ENCODE measurements at places on chromosomes 2 and 18.

DNA sequence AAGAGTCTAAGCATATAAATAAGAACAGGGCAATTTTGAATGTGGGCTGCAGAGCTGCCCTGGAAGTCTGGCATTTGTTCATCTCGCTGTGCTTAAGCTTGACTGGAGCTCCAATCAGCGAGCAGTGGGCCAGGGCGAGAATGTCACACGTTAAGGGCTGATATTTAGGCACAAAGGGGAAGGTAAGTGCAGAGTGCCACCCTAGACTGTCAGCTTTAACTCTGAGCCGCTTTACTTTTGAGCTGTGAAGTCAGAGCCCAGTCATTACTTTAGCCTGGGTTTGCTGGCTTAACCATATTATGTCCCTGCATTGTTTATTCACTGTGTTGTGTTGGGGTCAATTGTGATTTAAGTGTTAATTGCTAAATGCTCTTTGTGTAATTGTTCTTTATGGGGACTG lies 236.1 kb upstream of the SIX3 start:
- no peak for DNase-seq

- DNase-seq, result no peak
These were observed 323.0 kb downstream of the FBXO15 start for GRCh38 chr18:73824671-73825070.

DNA sequence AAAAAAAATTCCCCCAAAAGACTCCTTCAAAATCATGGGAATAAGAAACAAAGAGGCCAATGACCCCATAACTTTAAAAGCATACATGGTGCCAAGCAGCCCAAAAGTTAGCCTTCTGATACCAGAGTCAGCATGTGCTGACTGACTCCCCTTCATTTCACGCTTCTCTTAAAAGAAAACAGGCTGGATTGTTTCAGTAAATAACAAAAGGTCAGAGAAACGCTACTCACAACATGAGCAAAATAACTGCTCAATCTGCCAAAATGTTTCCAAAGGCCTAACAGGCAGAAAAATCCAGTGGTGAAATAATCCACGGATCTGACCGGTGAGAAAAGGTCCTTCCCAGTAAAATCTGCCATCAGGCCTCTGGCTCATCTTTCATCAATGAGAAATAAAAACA lies 71.6 kb downstream of the BCL2 start:
- no peak for DNase-seq

DNA sequence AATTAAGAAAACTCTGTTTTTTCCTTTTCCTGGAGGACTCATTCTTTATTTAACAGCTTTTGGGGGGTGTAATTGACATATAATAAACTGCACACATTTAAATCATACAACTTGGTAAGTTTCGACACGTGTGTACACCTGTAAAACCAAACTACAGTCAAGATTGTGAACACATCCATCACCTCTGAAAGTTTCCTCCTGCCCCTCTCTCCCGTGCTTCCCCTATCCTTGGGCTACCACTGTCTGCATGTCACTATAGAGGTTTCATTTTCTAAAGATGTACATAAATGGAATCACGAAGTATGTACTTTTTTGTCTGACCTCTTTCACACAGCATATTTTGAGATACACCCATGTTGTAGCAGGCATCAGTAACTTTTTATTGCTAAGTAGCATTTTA lies 100.0 kb downstream of the BIN1 start:
- no peak for DNase-seq

DNA sequence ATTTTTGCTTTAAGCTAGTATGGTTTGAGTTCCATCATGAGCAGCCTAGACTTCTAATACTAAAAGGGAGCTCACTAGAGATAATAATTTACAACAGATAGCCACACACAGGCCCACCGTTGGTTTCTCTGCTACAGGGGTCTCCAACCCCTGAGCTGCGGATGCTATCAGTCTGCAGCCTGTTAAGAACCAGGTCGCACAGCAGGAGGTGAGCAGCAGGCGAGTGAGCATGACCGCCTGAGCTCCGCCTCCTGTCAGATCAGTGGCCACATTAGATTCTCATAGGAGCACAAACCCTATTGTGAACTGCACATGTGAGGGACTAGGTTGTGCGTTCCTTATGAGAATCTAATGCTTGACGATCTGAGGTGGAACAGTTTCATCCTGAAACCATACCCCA lies 150.6 kb downstream of the HRH4 start:
- no peak for DNase-seq

GRCh38 chr2:191244350-191244749 lies 854 bp upstream of the MYO1B start:
- DNase-seq, result no peak

GRCh38 chr18:41545091-41545888 lies 409.7 kb upstream of the PIK3C3 start:
- no peak for DNase-seq

- no peak for DNase-seq
These were observed 156.5 kb downstream of the TNS1 start for GRCh38 chr2:217846321-217846743.

DNA sequence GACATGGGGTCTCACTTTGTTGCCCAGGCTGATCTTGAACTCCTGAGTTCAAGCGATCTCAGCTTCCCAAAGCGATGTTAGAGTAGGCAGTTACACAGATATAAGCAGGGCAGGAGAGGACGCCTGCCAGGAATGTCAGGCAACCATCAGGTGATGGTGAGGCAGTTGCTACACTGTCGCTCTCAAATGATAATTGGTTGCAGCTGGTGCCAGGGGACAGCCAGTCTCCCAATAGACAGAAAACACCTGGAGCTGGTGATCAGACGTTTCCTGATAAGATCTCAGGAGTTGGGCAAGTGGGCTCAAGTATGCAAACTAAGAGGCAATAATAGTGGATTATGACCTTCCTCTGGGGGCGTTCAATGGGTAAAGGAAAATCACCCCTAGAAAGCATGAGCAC lies 163.1 kb upstream of the RGPD4 start:
- no peak for DNase-seq

GRCh38 chr18:73551211-73551610 lies 596.4 kb downstream of the FBXO15 start:
- no peak for DNase-seq

GRCh38 chr2:211860224-211860623 lies 678.4 kb downstream of the ERBB4 start:
- DNase-seq, result no peak

- no peak for DNase-seq
These were observed 280.9 kb upstream of the CDH2 start for GRCh38 chr18:28457784-28458183.

DNA sequence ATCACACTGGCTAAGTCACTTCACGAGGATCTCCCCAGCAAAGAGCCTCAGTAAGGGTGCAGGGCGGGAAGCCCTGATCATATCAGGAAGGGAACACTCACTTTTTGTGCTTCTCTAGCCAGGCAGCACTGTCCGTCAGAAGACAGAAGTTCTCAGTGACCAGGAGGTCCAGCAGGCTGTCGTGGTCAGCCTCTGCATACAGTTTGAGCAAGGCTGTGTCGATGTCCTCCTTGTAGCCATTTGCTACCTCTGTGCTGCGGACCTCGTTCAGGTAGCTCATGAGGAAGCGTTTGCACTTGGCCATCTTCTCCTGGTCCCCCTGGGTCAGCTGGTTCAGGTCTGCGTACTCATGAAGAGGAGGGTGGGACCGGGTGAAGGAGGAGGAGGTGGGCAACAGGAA lies 38.7 kb downstream of the GPR45 start:
- no peak for DNase-seq

DNA sequence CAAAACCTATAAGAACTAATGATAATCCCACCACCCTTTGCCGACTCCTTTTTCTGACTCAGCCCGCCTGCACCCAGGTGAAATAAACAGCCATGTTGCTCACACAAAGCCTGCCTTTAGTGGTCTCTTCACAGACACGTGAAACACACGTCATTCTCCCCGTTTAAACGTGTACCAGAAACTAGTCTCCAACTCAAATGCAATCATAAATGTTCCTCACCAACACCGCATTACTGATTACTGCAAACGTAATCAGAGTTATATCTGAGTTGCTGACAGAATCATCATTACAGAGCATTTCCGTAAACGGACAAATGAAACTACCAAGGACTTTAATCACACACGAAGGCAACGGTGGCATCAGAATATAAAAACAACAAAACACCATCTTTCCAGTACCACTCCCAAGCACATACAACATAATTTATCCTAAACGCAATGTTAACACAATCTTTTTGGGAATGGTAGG lies 1.9 kb downstream of the CLK1 start:
- no peak for DNase-seq

GRCh38 chr18:41992066-41992465 lies 37.0 kb downstream of the PIK3C3 start:
- DNase-seq, result no peak

DNA sequence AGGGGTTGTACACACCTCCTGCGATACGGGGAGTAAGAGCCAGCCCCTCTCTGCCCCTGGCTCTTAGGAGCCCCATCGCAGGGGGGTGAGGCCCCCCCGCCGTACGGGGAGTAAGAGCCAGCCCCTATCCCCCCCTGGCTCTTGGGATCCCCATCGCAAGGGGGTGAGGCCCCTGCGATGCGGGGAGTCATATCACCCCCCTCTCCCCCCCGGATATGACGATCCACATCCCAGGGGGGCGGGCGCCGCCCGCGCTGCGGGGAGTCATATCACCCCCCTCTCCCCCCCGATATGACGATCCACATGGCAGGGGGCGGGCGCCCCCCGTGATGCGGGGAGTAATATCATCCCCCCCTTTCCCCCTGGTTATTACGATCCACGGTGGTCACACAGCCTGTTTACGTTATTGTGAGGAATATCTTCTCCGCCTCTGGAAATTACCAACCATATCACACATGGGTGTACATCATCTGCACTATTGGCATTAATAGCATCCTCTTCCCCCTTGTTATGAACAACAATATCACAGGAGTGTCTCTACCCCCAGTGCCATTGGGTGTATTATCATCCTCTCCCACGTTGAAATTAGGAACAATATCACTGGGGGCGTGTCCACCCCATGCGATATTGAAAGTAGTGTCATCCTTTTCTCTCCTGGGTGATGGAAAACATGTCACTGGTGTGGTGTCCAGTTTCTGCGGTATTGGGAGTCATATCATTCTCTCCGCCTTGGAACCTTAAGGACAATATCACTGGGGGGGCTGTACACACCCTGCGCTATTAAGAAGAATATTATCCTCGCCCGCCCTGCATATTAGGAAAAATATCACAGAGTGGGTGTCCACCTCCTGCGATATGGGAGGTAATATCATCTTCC lies 24.7 kb upstream of the NAGK start:
- no peak for DNase-seq

DNA sequence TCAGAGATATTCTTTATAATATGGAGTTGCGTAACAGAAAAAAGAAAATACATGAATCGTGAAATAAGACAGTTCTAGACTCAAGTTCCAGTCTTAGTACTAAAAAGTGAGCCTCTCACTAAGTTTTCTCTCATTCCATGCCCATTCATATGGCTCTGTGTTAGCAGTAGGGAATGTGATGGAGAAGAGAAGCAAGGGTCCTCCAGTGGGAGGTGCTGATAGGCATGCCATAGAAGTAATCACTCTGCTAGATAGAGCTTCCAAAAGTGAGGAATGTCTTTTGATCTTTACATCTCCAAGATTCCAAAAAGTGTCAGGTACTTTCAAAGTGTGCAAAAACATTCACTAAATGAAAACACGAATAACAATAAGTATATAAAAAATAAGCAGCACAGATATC lies 678.4 kb downstream of the DCDC2C start:
- no peak for DNase-seq

GRCh38 chr2:113209646-113210171 lies 35.9 kb downstream of the PSD4 start:
- DNase-seq, result no peak

DNA sequence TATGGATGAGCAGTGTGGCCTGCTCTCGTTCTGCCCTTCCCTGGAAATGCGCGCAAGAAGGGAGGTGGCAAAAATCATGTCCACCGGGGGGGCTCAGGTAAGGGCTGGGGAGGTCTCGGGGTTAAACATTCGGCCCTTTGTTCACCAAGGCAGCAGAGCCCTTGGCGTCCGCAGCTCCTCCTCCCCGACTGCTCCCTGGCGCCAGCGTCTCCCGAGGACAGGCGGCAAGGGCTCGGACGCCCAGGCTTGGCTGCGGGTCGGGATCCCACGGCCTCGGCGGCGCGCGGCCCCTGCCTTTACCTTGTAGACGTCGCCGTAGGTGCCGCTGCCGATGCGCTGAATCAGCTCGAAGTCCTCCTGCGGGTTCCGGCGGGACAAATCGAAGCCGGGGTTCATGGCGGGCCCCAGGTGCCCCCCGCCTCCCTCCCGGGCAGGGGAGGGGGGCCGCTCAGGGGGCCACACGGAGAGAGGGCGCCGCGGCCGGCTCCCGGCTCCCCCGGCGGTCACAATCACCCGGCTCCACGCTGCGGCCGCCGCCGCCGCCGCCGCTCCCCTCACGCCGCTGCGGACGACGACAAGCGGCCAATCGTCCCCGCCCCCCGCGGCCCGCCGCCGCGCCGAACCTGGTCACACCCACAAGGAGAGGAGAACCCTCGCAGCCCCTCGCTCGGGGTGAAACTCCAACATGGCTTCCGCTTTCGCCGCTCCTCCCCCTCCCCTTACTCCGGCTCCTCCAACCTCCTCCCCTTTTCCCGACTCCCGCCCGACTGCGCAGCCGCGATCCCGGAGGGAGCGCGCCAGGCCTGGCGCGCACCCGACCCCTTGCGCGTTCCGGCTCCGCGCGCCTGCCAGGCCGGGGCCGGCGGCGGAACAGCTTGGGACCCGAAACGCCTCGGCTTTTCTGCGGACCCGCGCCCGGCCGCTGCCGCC lies at the start of gene MAP4K3:
Gene MAP4K3 (minus strand): TSS at position 694 of the 930 bp plus-strand sequence. CDS start 298 bp downstream, at position 396.
- peak; percentile 77 for DNase-seq

All from smooth muscle cell of the brain vasculature (primary cell).